ENCODE measurements at places on chromosomes 16 and 17.

- no peak for DNase-seq
Observed at GRCh38 chr17:27862004-27862403, 31.2 kb downstream of the LYRM9 start.

DNA sequence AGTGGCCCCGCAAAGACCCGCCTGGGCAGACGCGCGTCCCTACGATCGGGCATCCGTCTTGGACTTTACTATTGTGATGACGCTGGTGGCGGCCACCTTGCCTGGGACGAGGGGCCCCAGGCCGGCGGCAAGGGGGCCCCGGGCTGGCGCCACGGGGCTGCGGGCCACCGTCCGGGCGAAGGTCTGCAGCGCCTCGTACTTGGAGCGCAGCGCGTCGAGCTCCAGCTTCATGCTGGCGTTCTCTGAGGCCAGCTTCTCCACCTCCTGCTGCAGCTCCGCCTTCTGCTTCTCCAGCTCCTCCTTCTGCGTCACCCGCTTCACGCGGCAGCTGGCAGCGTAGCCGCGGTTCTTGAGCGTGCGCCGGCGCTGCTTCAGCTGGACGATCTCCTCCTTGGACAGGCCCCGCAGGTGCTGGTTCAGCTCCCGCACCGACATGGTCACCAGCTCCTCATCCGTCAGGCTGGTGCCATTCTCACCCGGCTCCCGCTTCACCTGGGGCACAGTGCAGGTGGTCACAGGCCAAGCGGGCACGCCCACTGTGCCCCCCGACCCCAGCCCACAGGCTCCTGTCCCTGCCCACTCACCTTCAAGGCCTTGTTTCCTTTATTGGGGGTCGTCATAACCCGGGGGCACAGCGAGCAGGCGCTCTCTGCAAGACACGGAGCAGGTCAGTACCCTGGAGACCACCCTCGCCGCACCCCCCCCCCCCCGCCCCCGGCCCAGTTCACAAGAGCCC, 4.8 kb upstream of the SIRT7 start:
- DNase-seq, result no peak

- DNase-seq, result no peak
Observed at GRCh38 chr17:62644487-62645173, 17.2 kb downstream of the MRC2 start.

DNA sequence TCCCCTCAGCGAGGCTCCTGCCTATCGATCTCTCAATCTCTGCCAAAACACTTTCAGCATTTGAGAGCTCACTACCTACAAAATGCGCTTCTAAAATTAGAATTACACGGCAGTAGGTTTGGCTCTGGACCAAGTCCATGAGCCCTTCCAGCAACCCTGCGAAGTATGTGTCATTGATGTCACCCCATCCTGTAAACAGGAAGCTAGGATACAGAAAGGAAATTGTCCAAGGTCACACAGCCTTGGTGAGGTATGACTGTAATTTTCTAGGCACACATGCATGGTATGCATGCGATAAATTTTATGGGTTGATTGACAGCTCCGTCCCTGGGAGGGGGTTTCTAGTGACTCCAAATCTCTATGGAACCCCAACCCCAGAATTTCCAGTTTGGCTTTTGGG, 330.3 kb upstream of the CDH5 start:
- no peak for DNase-seq

DNA sequence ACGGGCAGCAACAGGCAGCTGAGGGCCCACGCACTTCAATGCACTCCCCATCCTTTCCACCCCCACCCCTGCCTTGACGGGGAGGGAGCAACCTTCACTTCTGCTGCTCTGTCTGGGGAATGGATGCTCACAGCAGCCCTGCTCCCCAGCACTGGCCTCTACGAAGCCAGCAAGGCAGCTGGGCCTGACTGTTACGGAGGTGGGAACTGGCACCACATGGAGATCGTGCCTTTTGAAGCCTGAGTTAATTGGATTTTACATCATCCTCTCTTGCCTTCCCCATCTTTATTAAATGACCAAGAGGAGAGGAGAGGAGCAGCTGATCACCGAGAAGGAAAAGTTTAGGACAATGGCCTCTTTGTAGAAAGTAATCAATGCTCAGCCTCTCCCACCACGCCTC, 187.0 kb upstream of the RPL38 start:
- no peak for DNase-seq

GRCh38 chr17:51029568-51030463, 90.9 kb downstream of the SPAG9 start:
- no peak for DNase-seq

DNA sequence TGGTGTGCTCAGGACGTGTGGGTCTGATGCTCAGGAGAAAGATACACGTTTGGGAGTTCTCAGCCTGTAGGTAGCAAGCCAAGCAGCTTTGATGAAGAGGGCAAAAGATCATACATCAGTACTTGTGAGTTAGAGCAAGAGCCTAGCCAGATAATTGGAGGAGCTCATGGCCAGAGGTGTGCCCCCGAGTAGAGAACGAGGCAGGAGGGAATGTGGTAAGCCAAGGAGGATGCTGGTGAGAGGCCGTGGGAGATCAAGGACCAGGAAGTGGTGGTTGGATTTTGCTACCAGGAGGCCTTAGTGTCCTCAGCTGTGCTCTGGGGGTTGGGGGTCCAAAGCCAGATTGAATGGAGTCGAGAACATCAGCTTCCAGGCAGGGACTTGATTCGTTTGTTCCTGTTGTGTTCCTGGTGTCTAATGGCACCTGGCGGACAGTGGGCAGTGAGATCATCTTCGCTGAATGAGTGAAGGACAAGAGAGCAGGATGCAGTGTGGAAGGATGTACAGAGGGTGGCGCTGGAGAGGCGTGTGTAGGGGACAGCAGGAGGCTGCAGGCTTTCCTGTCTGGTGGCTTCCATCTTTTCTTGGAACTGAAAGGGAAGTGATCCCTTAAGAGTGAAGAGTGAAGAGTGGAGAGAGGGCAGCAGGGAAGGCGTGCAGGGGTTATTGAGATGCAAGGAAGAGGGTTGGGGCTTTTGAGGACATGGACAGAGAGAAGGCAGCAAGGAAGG, 11.6 kb downstream of the FBXL19 start:
- no peak for DNase-seq

DNA sequence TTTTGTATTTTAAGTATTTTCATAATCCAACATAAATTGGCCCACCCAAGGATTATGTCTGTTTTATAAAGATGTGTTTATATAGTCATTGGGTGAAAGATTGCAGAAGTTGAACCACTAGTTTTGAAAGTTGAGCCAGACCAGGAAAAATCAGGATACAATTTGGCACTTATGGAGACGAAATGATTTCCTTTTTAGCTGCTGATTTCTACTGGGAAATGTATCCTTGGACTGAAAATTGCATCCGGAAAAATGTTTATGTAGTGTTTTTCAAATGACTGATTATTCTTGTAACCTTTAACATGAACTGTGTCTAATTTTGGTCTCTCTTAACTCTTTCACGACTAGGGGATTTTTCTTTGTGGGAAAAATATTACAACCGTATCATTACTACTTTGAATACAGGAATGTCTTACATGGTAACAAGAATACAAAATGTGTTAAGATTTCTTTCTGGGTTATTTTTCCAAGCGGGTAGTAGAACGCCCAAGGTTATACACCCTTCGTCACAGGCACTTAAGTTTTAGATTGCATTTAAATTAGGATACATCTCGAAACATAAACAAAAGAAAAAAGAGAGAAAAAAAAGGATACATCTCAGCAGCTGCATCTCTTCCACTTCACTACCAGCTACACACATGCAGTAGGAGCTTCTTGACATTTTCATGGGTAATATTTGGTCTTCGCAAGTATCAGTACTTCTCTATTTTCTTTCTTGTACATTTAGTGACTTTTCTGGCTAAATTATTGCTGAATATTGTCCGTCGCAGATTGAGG, 273.0 kb upstream of the TBX2 start:
- DNase-seq, result no peak

DNA sequence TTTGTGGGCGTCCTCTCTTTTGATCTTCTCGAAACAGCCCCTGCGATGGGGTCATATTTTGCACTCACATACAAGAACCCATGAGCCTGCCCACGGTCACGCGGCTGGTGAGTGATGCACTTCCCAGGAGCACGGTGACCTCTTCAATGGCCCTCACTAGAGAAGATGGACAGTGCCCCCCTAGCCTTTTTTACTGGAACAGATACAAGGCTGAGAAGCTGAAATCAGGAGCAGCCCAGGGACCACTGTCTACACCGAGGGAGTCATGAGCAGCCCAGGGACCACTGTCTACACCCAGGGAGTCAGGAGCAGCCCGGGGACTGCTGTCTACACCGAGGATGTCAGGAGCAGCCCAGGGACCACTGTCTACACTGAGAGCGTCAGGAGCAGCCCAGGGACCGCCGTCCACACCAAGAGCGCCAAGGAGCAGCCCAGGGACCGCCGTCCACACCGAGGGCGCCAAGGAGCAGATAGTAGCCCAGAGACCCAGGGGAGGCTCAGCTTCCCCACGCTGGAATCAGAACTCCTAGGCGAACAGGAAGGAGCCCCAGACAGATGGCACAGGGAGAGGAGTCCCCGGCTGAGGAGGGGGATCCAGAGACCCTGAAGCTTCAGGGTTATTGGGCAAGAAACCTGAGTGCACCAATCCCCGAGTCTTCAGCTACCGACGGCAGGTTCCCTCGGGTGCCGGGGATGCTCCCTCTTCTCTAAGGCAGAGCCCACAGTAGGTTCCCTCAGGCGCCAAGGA, 23.7 kb downstream of the ACSF3 start:
- DNase-seq, result no peak

- DNase-seq, result no peak
Observed at GRCh38 chr16:13875614-13876284, 44.2 kb upstream of the ERCC4 start.

- no peak for DNase-seq
Observed at GRCh38 chr17:71117466-71117865, 948.1 kb downstream of the KCNJ2 start.

GRCh38 chr17:17127730-17128291, 78.3 kb downstream of the PLD6 start:
- no peak for DNase-seq

DNA sequence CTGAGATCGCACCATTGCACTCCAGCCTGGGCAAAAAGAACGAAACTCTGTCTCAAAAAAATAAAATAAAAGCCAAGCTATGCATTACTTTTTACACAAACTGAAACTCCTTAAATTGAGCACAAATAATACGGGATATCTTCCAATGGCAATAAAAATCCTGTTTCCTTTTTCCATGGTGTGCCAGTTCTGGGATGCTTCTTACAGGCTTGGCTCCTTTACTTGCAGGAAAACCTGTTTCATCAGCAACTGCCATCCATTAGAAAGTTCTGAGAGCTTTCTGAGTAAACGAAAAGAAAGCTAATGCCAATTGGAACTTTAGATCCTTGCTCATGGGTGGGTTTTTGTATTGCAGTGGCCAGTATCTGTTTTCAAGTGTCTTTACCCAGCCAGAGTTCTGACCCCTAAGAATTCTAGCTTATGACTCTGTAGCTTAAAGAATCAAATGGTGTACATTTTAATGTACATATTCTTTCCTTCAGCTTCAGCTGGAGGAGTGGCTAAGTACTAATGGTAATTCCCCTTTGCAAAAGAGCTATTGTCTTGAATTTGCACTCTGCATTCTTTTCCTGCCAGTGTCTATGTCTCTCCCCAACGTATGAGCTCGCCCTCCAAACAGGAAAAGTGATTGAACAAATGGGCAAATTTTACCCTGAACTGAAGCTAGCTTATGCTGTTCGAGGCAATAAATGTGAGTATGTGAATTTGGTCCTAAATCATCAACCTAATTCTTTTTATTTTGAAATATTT, 21.5 kb upstream of the DDX19A start:
- DNase-seq, result no peak

- DNase-seq, result no peak
Observed at GRCh38 chr17:55160501-55160900, 104.3 kb upstream of the HLF start.

DNA sequence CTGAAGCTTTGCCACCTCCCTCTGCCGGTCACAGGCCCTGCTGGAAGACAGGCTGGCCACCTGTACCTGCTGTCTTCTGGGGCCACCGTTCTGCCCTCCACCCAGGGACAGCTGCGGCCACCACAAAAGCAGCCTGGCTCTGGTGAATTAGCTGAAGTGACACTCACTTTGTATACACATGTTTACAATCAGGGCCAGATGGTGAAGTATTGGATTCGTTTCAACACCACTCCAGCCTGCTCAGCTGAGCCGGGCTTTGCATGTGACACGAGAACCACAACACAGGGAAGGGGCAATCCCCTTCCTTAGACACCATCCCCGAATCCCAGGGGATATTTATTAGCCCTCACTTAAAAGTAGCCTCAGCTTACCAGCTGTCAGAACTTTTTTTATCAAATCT, 191.5 kb upstream of the RPL38 start:
- no peak for DNase-seq

- DNase-seq, result no peak
Observed at GRCh38 chr17:7557147-7557764, 1.3 kb upstream of the TNFSF13 start.

DNA sequence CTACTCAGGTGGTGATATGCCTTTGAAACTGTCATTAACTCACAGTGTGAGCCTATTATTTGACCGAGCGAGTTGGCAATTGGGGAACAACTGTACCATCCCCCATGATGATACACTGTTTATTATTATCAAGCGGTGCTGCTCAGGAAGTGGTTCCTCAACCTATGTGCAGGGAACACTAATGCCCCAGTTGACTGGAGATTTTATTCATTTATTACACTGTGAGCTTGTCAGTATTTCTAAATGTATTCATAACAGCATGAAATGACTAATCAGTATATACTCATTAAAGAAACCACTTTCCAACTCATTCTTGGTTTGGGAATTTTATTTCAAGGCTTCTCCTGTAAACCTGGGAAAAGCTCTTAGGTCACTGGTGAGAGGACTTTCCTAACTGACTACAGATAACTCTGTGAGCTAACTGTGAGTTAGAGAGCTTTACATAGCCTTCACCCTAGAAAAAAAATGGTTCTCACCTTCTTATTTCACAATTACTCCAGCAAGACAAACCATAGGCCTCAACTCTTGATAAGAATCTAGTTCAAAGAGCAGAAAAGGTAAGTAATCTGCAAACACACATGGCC, 42.4 kb downstream of the NXPH3 start:
- no peak for DNase-seq

DNA sequence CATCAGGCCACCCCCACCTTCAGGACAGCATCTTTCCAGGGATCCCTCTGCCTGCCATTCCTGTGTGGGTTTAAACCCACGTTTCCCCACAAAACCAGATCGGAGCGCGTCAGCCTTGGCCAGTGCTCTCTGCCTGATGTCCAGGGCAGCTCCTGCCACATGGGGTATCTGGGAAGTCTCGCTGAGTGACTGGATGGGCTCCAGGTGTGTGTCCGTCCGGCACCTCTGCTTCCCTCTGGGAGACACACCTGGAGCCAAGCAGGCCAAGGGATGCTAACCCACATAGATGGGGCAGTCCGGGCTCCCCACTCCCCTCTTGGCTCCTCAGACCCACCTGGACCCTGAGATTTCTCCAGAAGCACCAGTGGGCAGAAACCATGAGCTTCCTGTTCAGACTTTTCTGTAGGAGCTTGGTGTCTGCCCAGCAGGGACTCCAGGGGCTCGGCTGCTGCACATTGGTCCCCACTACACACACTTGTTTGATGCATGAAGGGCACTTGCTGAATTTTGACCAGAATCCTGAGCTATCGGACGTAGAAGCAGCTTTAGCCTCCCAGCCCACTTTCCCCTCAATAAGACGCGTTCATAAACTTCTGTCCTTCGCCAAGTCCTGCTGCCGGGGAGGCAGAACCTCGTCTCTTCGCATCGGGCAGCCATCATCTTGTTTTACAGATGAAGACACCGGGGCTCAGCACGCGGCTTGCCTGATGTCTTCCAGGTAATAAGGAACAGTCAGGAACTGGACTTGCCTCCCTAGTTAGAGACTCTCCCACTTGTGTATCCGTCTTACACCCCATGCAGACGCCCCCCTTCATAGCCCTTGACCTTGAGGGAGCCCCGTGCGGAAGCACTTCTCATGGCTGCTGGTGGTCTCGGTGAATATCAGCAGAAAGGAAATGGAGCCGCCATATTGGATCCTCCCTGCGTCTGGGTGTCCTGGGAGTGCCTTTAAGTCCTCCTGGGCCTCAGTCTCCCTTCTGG, 91.6 kb upstream of the ZNF469 start:
- no peak for DNase-seq

All from activated T-cell treated with anti-CD3 and anti-CD28 coated beads, Interleukin-2, amount 50 U/mL, for 24 hours (primary cell).